ENCODE measurements at places on chromosomes 3 and 15.

DNA sequence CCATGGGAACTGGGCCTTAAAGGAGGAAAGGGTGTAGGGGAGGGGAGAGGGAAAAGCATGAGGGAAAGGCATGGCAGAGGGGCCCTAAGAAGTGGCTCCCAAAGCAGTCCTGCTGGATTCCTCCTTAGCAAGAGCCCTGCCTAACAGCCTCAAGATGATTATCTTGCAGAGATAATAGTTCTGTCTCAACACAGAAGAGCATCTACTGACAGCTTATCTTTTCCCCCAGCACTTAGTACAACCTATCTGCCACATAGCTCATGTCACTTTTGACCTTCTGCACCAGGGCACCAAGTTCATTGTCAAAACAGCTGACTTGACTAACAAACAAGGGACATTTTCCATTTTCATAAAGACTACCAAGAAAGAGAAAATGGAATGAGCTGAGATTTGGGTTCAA is 86.3 kb downstream of the ANP32A start:
- no peak for DNase-seq

GRCh38 chr3:195836476-195837135 is 24.9 kb upstream of the MUC4 start:
- no peak for DNase-seq

DNA sequence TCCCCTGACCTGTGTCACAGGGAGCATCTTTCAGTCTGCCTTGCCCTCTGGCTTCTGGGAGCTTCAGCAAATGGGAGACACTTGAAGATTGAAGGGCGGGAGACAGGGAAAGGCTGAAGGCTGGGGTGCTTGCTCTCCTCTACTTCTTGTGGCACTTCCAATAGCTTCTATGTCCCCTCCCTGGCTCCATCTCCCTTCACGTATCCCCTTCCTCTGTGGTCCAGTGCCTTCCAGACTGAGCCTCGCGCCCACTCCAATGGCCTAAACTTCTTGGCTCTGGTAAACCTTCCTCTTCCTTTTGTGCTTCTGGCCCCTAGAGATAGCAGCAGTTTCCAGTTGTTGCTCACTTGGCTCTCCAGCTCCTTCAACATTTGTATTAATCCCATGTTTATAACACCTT is 69.8 kb upstream of the TOPAZ1 start:
- DNase-seq, result no peak

- DNase-seq, result no peak
These were observed 1.8 kb upstream of the GPR15 start for GRCh38 chr3:98529856-98530459.

DNA sequence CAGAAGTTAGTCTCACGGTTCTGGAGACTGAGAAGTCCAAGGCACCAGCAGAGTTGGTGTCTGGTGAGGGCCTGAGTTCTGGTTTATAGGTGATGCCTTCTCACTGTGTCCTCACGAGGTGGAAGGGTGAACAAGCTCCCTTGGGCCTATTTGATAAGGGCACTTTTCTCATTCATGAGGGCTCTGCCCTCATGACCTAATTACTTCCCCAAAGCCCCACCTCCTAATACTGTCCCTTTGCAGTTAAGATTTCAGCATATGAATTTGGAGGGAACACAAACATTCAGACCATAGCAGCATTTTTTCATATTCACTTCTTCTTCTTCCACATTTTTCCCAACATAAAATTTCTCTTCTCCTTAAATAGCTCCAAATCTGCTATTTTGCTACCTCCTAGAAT is 41.5 kb downstream of the TMEM41A start:
- no peak for DNase-seq

DNA sequence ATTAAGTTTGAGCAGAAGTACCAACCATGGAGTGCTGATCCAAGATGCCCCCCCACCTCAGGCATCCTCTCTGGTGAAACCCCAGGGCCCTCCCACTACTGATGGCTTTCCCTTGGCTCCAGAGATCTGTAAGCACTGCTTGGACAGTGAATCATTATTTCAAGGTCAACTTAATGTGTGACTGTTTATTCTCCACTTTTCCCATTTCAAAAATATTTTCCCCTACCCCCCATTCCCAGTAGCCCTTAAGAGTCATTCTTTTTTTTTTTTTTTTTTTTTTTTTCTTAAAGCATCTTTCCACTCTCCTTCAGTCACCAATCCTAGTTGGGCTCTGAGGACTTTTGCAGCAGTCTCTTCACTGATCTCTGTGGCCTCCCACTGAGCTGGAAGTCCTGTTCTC is 82.6 kb downstream of the PCCB start:
- no peak for DNase-seq

- DNase-seq, result no peak
These were observed 88.6 kb upstream of the RASGRF1 start for GRCh38 chr15:79179108-79179561.

GRCh38 chr3:57038466-57039164 is 21.8 kb upstream of the SPATA12 start:
- DNase-seq, result no peak

GRCh38 chr3:40310705-40311104 is 1.2 kb downstream of the EIF1B start:
- DNase-seq, result no peak

DNA sequence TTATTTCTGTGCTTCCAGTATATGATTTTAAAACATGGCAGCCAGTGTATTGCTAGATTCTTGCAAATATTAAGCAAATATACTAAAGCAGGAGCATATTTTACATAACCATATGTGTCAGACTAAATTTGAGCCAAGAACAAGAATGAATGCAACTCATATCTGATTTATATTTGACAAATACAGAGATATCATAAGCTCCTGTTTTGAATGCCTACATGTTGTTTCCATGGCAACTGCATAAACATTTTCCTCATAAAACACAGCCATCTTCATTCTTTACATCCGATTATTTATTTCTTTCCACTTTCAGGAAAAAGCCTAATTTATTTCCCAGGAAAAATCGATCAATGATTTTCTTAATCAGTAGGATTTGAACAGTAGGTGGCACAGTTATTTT is 172.2 kb upstream of the TSPAN3 start:
- no peak for DNase-seq

DNA sequence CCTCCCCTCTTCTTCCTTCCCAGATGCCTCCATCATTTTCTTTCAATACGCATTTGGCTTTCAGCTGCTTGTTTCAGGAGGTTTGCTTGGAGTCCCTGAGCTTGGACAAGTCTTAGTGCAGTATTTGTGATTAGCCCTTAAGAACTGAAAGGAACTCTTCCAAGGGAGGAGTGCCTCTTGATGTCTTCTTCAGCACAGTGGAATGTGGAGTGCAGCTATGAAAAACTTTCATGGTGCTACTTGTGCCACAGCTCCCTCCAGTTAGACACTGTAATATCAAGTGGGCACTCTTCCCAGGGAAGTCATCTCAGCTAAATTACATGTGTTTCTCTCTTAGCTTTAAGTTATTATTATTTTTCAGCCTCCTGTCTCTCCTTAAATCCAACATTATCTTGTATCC is 173.1 kb downstream of the NECTIN3 start:
- no peak for DNase-seq

- DNase-seq, result no peak
These were observed 1.7 kb downstream of the SEMA3F start for GRCh38 chr3:50156549-50157493.

- no peak for DNase-seq
These were observed 22.9 kb downstream of the MRAS start for GRCh38 chr3:138371070-138371965.

DNA sequence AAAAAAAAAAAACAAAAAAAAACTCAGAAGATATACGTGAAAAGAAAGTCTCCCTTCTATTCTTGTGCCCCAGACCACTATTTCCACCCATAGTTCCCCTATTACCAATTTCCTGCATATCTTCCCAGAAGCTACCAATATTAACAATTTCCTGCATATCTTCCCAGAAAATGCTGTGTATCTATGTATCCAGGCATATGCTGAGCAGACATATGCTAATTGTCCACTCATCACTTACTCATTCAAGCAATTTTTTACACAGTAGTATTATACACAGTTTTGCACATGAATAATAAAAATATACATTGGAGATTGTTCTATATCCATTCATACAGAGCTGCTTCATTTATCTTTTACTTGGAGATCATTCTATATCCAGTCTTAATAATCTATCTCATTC is 12.6 kb upstream of the SLMAP start:
- DNase-seq, result no peak

DNA sequence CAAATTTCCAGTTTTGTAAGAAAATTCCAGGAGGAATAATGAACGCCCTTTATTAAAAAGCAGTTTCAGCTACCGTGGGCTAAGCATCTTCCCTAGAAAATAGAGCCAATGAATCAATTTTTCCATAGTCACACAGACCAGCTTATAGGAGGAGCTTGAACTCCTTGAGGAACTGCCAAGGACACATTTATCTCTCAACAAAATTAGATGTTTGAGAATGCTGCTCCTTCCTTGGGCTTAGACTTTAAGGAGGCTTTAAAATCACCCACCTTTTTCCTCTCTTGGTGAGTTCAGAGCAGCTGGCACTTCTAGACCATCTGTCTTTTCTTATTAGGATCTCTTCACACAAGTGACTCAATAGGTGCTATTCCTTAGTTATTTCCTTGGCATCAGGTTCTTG is 588.0 kb downstream of the SQOR start:
- no peak for DNase-seq

GRCh38 chr3:158205994-158206393 is 96.1 kb downstream of the RSRC1 start:
- no peak for DNase-seq

DNA sequence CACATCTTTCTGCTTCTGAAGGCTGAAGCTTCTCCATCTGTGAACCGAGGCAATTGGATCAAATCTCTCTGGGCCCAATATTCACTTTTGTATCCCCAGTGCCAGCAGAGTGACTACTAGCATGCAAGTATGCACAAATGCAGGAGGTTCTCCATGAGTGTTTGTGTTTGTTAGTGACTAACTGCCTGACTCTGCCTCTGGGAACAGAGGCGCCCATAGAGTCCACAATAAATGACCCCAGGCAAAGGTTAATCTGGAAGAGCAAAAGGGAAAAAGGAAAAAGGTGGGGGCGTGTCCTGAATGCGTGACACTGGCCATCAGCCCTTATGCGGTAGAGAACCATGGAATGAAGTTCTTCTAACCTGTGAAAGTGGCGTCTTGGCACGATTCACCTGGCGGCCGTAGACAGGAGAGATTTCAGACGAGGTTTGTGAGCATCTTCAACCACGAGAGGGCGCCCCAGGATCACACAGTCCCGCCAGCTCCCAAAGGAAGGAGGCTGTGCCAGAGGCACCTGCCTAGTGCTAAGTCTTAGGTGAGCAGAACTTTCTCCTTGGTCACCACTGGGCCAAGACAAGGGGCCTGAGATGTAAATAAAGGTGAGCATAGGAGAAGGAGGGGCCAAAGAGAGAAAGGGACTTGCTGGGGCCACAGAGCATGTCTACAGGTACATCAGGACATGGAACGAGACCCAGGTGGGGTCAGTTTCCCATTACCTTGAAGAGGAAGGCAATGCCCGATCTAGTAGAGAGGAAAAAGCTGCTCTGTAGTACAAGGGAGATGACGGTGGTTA is 44.2 kb downstream of the RBPMS2 start:
- DNase-seq, result peak; percentile 81

DNA sequence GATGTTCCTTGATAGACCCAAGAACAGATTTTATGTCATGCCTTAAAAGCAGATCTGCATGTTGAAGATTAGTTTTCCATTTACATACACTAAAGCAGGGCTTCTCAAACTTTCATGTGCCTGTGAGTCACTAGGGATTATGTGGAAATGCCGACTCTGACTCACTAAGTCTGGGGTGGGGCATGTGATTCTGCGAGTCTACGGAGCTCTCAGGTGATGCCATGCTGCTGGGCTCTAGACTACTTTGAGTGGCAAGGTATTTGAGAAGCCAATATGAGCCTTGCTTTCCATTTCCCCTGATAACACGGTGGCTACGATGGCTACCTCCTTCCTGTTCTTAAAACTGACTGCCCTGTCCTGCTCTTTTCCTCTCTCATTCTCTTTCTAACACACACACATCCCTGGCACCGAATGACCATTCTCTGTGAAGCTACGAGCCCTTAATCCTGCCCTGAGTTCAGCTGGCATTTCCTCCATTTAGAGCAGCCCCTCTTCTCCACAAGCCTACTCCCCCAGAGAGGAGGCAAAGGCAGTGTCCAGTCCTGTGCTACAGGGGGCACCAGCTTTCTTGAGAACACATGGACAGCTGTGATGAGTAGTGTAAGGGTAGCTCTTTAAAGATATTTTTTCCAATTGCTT is 39.7 kb upstream of the PYGO1 start:
- no peak for DNase-seq

- no peak for DNase-seq
These were observed 11.1 kb upstream of the TSPAN3 start for GRCh38 chr15:77081971-77082370.

DNA sequence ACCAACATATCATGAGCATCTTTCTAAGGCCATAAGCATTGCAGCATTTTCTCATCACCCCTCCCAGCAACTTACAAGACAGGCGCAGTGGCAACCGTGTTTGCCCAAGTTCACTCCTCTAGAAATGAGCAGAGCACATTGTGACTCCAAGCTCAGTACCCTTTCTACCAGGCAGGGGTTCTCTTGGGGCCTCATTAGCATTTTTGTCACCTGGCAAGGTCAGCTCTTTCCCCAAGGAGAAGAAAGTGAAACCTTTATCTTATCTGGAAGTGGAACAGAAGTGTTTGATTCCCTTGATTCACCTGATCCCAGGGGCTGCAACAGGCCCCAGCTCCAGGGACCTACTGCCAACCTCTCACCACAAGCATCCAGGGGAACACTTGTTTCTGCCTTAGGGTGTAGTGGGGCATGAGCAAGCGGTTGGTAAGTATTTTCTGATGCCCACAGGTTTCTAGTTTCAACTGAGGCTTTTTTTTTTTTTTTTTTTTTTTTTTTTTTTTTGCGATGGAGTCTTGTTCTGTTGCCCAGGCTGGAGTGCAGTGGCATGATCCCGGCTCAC is 44.0 kb upstream of the HERC1 start:
- no peak for DNase-seq

DNA sequence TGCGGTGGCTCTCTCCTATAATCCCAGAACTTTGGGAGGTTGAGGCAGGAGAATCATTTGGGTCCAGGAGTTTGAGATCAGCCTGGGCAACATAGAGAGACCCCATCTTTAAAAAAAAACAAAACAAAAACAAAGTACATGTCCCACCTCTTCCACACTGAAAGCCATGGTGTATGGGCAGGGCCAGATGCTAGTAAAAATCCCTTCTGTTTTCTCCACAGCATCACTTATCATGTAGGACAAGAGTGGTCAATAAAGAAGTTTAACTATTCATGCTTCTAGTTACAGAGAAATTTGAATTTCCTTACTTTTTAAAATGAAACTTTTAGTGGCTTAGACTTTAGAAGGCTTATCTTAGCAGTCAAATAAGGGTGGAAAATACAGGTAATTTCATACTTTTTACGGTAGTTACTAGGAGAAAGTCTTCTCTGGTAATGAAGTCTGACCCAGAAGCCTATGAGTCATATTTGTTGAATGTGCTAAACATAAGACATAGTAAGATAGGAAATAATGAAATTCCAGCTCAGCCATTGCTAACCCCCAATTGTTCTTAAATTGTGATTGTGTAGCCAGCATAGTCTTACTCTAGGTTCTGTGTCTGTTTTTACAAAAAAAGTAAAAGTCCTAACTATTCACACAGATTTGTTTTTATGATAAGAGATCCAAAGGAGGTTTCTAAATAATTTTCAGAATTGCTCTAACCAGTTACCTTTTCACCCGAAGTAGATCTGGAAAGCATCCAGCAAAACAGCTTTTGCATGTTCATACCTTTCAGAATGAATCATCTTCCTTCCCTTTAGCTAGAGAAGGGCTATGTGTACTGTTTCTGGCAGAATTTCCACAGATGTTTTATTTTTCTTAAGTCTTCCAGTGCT is 16.4 kb upstream of the ZNF609 start:
- no peak for DNase-seq

GRCh38 chr3:10816019-10816862 is at the start of gene SLC6A11:
Gene SLC6A11, plus strand, starts transcription at chr3:10816228. Its CDS starts 38 bp downstream, at chr3:10816266.
- no peak for DNase-seq

- no peak for DNase-seq
These were observed 55.8 kb downstream of the GTF2E1 start for GRCh38 chr3:120798346-120798745.

All from stimulated activated CD8-positive, alpha-beta memory T cell treated with anti-CD3 and anti-CD28 coated beads, Interleukin-4, amount 100 ng/mL, for 4 hours (primary cell).